ENCODE measurements at places on chromosomes 11 and 22.

- DNase-seq: no peak
Measured at GRCh38 chr11:73173755-73174494, 31.8 kb upstream of the FCHSD2 start.

- no peak for DNase-seq
Measured at GRCh38 chr22:49660321-49660720, 167.4 kb downstream of the BRD1 start.

DNA sequence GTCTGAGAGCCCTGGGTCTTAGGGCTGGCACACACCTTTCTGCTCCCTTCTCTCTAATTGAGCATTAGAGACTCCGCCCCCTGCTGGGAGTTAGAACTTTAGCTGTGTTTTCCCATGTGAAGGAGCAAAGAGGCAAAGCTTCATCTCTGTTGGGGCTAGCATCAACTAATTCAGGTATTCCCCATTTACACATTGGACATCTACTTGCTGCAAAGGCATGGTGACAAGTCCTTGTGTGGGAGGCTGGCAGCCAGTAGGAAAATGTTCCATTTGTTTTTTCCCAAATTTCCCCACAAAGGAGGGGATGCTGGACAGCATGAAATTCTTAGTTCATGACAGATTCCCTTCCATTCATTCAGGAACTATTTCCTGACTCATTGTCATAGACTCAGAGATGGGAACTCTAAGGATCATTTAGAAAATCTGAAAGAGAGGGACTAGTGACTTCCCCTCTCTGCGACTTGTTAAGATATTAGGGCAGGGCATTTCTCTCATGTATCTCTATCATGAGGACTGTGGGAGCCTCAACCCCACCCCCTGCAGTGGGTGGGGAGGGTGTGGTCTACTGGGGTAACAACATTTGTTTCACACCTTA, 3.6 kb downstream of the CD44 start:
- no peak for DNase-seq

GRCh38 chr11:76702336-76703128, 32.0 kb upstream of the LRRC32 start:
- DNase-seq: no peak

- DNase-seq: no peak
Measured at GRCh38 chr22:19130959-19131684, at the start of gene TSSK2. Gene TSSK2 (plus strand): TSS chr22:19131308. CDS start chr22:19131400, 92 bp downstream.

- peak; percentile 49 for DNase-seq
Measured at GRCh38 chr22:43945632-43946383, 9.4 kb upstream of the SAMM50 start.

DNA sequence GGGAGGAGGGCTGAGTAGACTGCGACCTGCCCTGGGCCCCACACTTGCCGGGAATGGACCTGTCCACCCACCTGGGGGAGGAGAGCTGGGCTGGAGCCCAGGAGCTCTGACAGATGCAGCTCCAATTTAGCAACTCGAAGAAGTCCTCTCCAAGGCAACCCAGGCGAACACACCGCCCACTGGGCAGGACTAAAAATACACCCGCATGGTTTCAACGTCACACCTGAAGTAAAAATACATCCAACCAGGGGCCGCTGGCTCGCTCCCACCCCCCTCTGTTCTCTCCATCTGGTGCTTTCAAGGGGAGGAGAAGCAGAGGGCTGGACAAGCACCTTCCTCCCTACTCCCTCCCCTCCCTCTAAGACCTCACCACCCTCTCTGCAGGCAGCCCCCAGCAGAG, 119.9 kb downstream of the FEZ1 start:
- no peak for DNase-seq

GRCh38 chr11:129864811-129865210, 30.6 kb downstream of the NFRKB start:
- DNase-seq: no peak

GRCh38 chr11:78417888-78418583, 416 bp upstream of the GAB2 start:
- peak; percentile 50 for DNase-seq

GRCh38 chr11:63919267-63920125, 2.5 kb upstream of the RCOR2 start:
- no peak for DNase-seq

- no peak for DNase-seq
Measured at GRCh38 chr11:45451766-45452440, 165.8 kb upstream of the SYT13 start.

DNA sequence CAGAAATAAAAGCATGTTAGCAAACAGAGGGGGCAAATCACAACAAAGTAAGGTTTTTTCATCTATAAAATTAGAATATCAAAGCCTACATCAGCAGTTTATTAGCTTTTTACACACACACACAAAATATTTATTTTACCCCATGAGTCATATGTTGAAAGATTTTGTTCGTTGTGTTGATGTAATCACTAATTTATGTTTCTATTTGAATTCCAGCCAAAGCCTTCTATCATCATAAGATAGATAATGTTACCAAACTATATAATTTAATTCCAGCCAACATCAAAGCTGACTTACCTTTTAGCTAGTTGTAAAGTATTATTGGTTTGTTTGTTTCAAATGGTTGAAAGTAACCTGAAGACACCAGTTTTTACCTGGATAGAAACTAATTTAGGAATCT, 458.0 kb upstream of the ARHGAP42 start:
- DNase-seq: no peak

GRCh38 chr22:27540656-27541396, 260.7 kb downstream of the MN1 start:
- no peak for DNase-seq

GRCh38 chr11:81421251-81421860, 1312.3 kb downstream of the FAM181B start:
- DNase-seq: no peak

- no peak for DNase-seq
Measured at GRCh38 chr11:44627165-44627789, 61.8 kb downstream of the CD82 start.

GRCh38 chr11:85626496-85626895, 648 bp downstream of the DLG2 start:
- no peak for DNase-seq

Data from NCI-H460 (cell line).